ENCODE measurements at places on chromosomes 2 and 18. TPM values are rescaled to one million over a fixed set of nuclear protein-coding genes. Genes with fewer than 3 reads are reported as not detected.
A peak's percentile ranks its signal among the peaks of the same experiment; 100 is the strongest.

GRCh38 chr2:234444893-234445292 is 52.0 kb downstream of the ARL4C start:
- no peaks in the 10 kb centered on the region for H3K36me3 ChIP-seq
- H3K4me1 ChIP-seq = peaks cover 26% of the 10 kb centered on the region
- H3K4me3 ChIP-seq = no peak overlapping the region
- peak overlapping the region; percentile 65 for H3K27ac ChIP-seq
- H3K27me3 ChIP-seq = no peaks in the 10 kb centered on the region

DNA sequence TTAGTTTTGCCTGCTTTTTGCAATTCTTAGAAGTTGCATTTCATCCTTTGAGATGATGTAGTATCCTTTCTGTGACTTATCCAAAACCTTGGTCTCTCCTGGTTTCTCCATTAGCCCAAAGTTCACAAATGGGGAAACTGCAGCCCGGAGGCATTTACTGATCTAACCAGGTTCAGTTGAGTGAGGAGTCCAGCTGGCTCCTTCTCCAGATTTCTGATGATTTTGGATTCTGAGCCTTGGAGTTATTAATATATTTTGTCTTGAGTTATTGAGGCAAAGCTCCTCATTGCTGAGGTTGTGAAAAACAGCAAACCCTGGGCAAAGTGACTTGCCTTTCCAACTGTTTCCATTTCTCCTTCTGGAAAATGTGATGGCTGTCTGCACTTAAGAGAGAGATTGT is 1.7 kb downstream of the SLC1A4 start:
- H3K27ac ChIP-seq = no peak overlapping the region
- H3K36me3 ChIP-seq = no peaks in the 10 kb centered on the region
- DNase-seq = no peak
- no peaks in the 10 kb centered on the region for H3K27me3 ChIP-seq

DNA sequence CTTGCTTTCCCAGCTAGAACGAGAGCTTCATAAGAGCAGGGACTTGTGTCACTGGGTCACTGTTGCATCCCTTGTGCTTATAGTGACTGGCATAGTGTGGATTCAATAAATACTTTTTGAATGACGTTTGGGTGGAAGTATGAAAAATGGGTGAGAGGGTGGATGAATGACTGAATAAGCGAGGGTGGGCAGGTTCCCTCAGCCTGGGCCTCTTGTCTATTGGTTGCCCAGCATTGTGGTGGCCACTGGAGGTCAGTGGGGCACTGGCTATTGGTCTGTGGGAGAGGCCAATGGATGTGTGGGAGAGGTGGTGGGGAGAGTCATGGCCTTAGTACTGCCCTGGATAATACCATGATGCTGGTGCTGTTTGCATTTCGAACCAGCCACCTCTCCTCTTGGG is 93.8 kb upstream of the SKOR2 start:
- no peaks in the 10 kb centered on the region for H3K4me1 ChIP-seq
- no peak for DNase-seq
- H3K4me3 ChIP-seq = no peak overlapping the region
- no peak overlapping the region for H3K27ac ChIP-seq
- H3K27me3 ChIP-seq = no peaks in the 10 kb centered on the region

NGEF gene
- total RNA-seq = 0.71 TPM

GRCh38 chr2:109646961-109647360 is 32.8 kb downstream of the SOWAHC start:
- peaks cover 13% of the 10 kb centered on the region for H3K4me1 ChIP-seq
- DNase-seq = no peak
- no peak overlapping the region for H3K4me3 ChIP-seq
- H3K27ac ChIP-seq = no peak overlapping the region
